ENCODE measurements at places on chromosomes 1 and 21. TPM values are rescaled to one million over a fixed set of nuclear protein-coding genes. Genes with fewer than 3 reads are reported as not detected.

The ABCG1 gene
- total RNA-seq = 4.1 TPM

The RGS18 gene
- total RNA-seq = 3.6 TPM

The CAPN9 gene
- total RNA-seq = 63.2 TPM

The C1orf52 gene
- 39.3 TPM for total RNA-seq

The AJAP1 gene
- not detected for total RNA-seq

The CHI3L1 gene
- not detected for total RNA-seq

The DDAH1 gene
- total RNA-seq = 44.8 TPM

The RBP7 gene
- total RNA-seq = not detected

The CA6 gene
- not detected for total RNA-seq

The HOOK1 gene
- 6.2 TPM for total RNA-seq

The E2F2 gene
- total RNA-seq = 27.8 TPM

The SPOCD1 gene
- not detected for total RNA-seq

The FBLIM1 gene
- 92.1 TPM for total RNA-seq

The LCA5L gene
- total RNA-seq = not detected

The DLGAP3 gene
- total RNA-seq = not detected

The RAB7B gene
- total RNA-seq = 14.0 TPM

The YIPF1 gene
- total RNA-seq = 7.6 TPM

The IQGAP3 gene
- 14.0 TPM for total RNA-seq

The CNR2 gene
- not detected for total RNA-seq

The FNDC10 gene
- total RNA-seq = 0.29 TPM

The HSD3B1 gene
- not detected for total RNA-seq

The RXRG gene
- not detected for total RNA-seq

The MYOM3 gene
- total RNA-seq = not detected

The ZMYND12 gene
- not detected for total RNA-seq

The WDR47 gene
- 13.8 TPM for total RNA-seq

The FNDC5 gene
- total RNA-seq = 0.89 TPM
